ENCODE measurements at places on chromosomes 1 and 21.

- DNase-seq, result no peak
These were observed 2.4 kb downstream of the ATP8B2 start for GRCh38 chr1:154327466-154328317.

GRCh38 chr1:66330722-66331141, 203.2 kb upstream of the SGIP1 start:
- no peak for DNase-seq

GRCh38 chr1:182270731-182271130, 120.9 kb downstream of the GLUL start:
- DNase-seq, result no peak

DNA sequence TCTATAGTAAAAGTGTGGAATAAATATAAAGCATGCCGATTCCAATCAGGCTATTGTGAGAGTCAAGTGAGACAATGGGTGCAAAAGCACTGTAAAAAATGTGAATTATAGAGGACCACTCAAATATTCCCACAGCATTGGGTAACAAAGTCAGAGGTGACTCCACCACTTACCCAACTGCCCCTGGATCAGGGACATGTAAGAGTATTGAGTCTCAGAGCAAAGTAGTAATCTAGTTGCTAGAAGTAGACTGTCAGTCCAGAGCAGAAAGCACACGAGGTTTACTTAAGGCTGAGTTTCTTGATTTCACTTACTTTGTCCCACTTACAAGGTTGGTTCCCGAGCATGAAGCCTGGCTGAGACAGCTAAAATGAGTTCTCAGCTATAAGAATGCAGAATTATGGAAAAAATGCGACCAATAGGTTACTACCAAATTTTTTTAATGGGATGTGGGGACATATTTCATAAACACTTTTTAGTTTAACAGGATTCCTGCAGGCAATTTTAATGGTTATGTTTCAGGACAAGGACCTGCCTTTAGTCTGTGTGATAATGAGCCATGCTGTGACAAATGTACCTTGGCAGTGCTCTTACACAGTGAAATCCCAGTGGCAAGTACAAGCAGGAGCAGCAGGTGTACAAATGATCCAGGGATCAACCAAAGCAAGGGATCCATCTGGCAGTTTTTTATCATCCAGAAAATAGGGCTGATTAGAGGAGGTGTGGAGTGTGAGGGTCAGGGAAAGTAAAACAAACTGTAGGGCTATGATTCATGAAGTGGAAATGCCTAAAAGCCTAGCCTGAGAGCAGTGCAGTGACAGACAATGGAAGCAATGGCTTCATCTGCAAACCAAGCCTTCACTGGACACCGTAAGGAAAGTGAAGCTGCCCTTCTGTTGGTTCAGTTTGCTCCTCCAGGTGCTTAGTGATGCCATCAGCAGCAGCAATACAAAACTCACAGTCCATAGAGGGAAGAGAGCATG, 156.2 kb upstream of the SPAG17 start:
- DNase-seq, result no peak

DNA sequence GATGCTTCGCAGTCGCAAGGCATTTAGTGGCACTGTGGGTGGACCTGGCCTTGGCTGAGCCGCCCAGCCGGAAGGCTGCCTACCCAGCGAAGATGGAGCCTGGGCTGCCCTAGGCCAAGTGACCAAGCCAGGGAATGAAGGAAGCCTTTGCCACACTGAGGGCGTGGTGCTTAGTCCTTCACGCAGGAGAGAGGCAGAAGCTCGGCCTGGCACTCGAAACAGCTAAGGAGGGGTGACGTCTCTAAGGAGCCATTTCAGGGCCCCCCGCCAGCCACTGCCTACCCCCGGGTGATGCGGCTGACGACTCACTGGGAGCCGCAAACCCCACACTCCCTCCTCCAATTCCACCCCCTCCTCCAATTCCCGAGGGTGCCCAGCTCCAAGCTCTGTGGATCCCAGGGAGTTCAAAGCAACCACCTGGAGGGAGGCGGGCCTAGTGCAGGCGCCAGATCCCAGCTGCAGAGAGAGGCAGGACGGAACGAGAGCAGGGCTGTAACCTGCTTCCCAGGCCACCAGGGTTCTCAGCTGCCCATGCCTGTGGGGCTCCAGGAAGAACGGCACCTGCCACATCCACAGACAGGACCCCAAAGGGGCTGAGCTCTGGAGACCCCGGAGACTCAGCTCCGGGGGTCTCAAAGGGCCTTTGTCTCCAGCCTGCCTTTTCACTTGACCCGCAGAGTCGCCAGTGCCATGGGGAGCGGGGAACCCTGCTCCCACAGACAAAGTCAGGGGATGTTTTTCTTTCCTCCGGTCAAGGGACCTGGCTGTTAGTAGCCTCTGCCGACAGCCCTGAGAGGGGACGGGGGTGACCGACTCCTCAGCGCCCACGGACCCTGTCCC, 75.8 kb downstream of the ARHGEF16 start:
- DNase-seq, result no peak

- DNase-seq, result no peak
These were observed 83.0 kb downstream of the RIPK4 start for GRCh38 chr21:41683815-41684214.

- DNase-seq, result no peak
These were observed 93.8 kb upstream of the PRDX6 start for GRCh38 chr1:173383351-173383750.

- peak; percentile 85 for DNase-seq
These were observed 87.2 kb downstream of the MRPL37 start for GRCh38 chr1:54287176-54287650.

DNA sequence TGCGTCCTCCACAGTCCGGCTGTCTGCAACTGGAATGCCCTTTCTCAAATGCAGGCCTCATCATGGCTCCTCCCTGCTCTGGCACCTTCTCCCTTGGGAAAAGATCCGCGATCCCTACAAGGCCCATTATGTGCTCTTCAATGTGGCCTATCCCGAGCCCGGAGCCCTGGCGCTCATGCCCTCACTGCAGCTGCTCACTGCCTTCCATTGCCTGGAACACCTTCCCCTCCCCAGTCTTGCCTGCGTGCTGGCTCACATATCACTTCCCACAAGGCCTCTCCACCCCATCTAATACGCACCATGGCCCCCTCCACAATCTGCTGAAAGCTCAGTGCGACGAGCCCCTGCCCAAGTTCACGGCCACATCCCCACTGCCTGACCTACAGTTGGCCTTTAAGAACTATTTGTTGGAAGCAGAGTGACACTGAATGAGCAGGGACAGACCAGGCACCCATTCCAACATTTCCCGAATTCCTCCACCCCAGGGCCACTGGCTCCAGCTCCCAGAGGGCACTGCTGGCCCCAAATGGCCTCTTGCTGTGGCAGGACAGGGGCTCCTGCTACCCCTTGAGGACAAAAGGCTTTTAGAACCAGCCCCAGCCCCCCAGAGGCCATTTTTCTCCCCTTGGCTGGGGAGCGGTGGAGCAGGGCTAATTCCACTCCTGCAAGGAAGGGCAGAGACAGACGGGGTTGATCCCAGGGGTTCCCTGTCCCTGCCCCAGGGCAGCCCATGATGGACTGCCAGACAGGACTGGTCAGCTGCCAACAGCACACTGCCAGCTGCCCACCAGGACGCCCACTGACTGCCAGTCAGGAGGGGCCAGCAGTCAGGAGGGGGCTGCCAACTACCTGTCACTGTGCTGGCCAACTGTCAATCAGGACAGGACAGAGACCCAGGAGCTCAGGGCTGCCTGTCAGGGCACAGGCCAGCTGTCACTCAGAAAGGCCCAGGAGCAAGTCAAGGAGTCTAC, 64.8 kb downstream of the DHRS3 start:
- DNase-seq, result no peak

- DNase-seq, result no peak
These were observed 201.6 kb upstream of the PTBP2 start for GRCh38 chr1:96519851-96520578.

GRCh38 chr1:112522621-112523020, 13.9 kb downstream of the WNT2B start:
- no peak for DNase-seq

GRCh38 chr1:107739651-107740050, 225.3 kb downstream of the VAV3 start:
- no peak for DNase-seq

- no peak for DNase-seq
These were observed 24.7 kb downstream of the VPS45 start for GRCh38 chr1:150092180-150092791.

DNA sequence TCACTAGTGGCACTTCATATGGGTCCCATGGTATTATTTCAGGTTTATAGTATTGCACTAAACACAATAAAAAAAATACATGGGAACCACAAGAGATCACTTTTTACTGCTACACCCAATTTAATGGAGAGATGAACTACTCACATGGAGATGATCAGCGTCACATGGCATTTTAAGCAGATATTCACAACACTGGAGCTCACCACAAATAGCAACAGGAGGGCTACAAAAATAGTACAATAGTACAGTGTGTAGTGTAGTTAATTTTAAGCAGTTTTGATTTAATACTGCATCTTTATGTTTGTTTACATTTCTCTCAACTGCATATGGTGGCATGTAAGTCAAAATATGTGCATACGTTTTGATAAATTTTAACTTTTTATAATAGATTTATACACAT, 31.0 kb downstream of the SNX7 start:
- DNase-seq, result no peak

GRCh38 chr1:160134791-160135572, 16.4 kb upstream of the ATP1A4 start:
- no peak for DNase-seq

GRCh38 chr1:162166917-162167615, 97.6 kb downstream of the NOS1AP start:
- DNase-seq, result no peak

- DNase-seq, result no peak
These were observed 14.1 kb upstream of the WNT9A start for GRCh38 chr1:227961651-227962466.

GRCh38 chr1:94737124-94737998, 82.8 kb upstream of the SLC44A3 start:
- DNase-seq, result no peak

DNA sequence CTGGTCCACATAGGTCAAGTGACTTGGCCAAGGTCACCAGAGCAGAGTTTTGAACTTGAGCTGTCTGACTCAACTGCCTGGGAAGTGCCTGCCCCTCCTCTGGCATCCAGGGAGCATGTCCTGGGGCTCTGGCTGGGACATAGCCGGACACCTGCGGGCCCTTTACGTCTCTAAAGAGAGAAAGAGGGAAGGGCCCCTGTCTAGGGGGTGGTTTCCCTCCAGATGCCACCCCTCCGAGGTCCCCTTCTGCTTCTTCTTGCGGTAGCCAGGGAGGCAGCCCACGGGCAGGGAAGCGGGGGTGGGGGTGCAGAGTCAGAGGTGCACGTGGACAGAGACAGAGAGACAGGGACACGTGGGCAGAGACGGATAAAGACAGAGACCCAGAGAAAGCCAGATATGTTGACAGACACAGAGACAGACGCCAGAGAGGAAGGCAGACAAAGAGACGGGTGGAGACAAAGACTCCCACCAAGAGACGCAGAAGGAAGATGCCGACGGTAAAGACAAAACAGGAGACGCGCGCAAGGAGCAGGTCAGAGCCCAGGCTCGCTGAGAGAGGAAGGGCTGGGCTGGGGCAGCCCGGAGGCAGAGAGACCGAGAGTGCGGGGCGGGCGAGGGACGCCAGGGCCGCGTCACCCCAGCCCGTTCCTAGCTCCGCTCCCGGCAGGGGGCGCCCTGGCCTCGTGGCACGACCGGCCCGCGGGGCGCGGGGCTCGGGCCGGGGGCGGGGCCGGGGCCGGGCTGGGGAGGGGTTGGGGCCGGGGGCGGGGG, 458 bp upstream of the ALPL start:
- DNase-seq, result no peak

GRCh38 chr21:34546542-34546941, 34.5 kb upstream of the KCNE1 start:
- no peak for DNase-seq

GRCh38 chr1:79662596-79662995, 656.1 kb upstream of the ADGRL4 start:
- DNase-seq, result no peak

DNA sequence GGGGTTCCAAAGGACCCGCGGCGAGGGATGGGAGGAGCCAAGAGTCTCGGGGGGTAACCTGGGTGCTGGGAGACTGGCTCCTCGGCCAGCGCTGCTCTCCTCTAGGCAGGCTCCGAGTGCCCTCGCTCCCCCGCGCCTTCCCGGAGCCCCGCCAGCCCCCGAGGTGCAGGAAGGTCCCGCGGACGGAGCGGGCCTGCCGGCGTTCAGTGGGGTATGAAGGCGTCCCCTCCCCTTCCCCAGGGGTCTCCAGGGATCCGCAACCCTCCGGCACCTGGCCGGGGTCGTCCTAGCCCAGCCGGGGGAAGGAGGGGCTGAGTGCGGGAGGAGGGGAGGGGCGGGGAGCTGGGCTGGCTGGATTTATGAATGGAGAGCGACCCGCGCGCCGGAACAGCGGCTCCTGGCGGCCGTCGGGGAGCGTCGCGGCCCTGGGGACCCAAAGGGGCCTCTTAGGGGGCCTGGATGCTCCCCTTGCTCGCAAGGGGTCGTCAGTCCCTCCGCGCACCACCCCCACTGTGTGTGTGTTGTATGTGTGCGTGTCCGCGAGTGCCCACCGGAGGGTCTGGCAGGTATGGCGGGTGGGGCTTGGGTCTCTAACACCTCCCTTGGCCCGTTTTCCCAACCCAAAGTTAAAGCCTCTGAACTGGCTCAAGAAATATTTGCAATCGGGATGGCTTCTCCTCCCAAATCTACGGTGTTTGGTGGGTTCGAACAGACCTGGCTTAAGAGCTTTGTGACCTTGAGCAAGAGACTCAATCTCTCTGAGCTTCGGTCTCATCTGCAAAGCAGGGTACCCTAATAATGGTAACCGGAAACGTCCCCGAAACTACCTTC, 642 bp downstream of the HCRTR1 start:
- DNase-seq, result no peak

DNA sequence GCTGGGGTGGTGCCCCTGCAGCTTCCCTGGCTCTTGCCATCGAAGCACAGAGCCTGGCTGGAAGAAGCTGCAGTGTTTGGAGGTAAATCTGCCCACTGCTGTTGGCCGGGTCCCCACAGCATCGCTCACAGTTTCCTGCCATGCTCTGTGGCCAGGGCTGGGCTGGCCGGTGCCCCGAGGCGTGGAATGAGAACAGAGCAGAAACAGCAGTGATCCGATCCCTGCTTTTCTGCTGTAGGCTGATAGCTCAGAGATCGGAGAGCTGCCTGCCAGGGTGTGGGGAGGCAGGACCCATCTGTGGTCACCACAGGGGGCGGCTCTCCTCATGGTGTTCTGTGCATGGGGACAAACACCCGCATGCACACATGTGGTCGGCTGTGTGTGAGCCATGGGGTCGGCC, 11.5 kb downstream of the SLC45A1 start:
- no peak for DNase-seq

DNA sequence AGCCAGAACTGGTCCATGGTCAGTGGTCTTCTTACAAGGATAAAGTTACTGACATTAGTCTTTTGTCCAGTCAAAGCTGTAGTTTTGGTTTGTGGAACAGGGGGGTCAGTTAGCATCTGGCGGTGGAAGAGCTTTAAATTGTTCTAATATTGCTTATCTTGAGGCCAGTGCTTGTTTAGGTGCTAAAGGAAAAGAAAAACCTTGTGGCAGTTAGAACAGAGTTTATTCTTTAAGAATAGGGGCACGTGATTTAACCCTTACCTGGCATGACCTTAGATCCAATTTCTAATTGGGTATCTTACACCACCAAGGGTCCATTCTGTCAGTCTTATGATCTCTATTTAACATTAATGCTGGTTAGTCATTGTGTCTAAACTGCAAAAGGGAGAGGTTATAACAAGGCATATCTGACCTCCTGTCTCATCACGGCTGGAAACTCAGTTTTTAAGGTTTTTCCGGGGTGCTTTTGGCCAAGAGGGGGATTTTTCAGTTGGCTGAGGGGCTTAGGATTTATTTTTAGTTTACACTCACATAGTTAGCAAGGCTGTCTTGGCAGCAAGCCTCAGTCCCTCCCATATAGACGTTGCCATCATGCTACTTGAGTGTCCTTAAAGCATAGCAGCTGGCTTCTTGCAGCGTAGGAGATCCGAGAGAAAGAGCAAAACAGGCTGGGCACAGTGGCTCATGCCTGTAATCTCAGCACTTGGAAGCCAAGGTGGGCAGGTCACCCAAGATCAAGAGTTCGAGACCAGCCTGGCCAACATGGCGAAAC, 60.1 kb upstream of the FAM89A start:
- no peak for DNase-seq

All from NK-92 treated with Interleukin-12 subunit alpha and Interleukin-12 subunit beta, amount 100 ng/mL, for 24 hours (cell line).